Neural crest cell (in vitro differentiated cells): ENCODE measurements at places on chromosomes 4 and X. TPM values are rescaled to one million over a fixed set of nuclear protein-coding genes. Genes with fewer than 3 reads are reported as not detected.

DNA sequence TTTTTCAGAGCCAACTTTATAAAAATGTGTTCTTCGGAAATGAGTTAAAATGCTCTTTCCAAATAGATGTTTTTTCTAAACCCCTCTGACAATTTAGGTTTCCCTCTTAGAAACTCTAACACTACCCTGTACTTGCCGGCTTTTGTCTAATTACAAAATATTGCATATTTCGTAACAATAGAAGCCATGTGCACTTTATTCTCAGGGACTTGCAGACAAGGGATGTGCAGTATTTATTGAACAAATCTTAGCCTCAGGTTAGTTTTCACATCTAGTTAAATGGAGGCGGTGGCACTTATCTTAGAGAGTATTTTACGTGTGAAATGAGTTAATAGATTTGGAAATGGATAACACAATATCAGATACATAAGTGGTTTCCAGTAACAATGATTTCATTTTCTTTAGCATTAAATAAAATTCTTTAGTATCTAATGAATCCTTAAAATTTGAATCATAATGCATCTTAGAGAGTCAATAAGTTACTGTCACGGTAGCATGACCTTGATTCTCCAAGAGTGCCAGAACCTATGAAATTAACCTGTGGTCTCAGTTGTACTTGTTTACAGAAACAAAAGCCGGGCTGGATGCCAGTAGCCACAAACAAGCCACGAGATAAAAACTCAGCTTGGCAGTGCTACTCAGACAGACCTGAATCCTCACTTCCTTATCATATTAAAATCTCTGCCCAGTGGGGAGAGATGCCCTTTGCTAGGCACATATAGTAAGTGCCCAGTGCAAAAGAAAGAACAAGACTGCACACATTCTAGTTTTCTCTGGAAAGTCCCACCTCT lies 772 bp upstream of the PABPC4L start:
- peak overlapping the region; percentile 86 for H3K4me3 ChIP-seq
- H3K27me3 ChIP-seq, result no peaks in the 10 kb centered on the region
- no peak for DNase-seq
- H3K4me1 ChIP-seq, result peaks cover 27% of the 10 kb centered on the region

- H3K27ac ChIP-seq, result no peak overlapping the region
- H3K4me1 ChIP-seq, result peaks cover 8% of the 10 kb centered on the region
- peaks cover 9% of the 10 kb centered on the region for H3K36me3 ChIP-seq
- H3K4me3 ChIP-seq, result no peak overlapping the region
These were observed 6.6 kb downstream of the DUSP9 start for GRCh38 chrX:153653556-153653955.

DNA sequence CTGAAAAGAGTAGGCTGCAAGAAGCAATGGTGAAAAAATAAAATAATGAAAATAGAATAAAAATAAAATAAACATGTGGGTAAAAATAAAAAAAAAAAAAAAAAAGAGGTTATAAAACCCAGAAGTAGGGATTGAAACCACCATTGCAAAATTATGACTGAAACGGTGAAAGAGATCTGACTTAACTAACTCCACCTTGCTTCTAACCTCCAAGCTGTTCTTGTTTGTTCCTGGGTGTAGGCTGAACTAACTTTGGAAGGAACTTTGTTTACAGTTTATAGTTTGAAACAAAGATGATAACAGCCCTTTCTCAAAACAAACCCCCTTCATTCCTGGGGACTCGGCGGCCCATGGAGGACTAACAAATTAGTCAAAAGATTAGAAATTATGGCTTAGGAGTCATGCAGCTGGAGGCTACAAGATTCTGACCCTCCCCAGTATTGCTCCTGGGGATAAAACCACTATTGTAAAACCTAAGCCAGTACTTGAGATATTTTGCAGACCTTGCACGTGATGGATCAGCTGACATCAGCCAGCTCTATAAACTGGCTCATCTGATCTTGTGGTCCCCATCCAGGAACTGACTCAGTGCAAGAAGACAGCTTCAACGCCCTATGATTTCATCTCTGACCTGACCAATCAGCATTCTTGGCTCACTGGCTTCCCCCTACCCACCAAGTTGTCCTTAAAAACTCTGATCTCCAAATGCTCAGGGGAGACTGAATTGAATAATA lies 30.4 kb downstream of the DDX60L start:
- H3K4me1 ChIP-seq, result peaks cover 7% of the 10 kb centered on the region
- H3K36me3 ChIP-seq, result no peaks in the 10 kb centered on the region
- no peak for DNase-seq
- H3K27me3 ChIP-seq, result no peaks in the 10 kb centered on the region

DNA sequence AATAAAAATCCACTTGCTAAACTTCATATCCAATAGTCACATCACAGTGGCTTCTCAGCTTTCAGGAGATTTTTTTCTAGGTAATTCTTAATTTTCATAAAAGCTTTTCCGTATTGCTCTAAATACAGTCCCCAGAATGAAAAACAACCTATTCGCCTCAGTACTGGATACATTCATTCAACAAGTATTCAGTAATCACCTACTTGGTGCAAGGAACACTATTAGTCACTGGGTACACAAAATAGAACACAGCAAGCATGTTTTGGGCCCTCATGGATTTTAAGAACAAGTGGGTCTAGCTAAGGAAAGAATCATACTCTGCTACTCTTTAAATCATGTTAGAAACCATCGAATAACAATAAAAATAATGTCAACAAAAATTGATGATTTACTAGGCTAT lies 2.8 kb upstream of the BEX3 start:
- peaks cover 9% of the 10 kb centered on the region for H3K36me3 ChIP-seq
- H3K27ac ChIP-seq, result no peak overlapping the region
- H3K4me1 ChIP-seq, result peaks cover 12% of the 10 kb centered on the region
- no peak for DNase-seq
- H3K4me3 ChIP-seq, result no peak overlapping the region
- no peaks in the 10 kb centered on the region for H3K27me3 ChIP-seq

- H3K27ac ChIP-seq, result no peak overlapping the region
- H3K4me3 ChIP-seq, result no peak overlapping the region
- peaks cover 7% of the 10 kb centered on the region for H3K4me1 ChIP-seq
These were observed 178.3 kb downstream of the SNCA start for GRCh38 chr4:89658701-89659024.

- no peaks in the 10 kb centered on the region for H3K27me3 ChIP-seq
- H3K27ac ChIP-seq, result no peak overlapping the region
- no peak overlapping the region for H3K4me3 ChIP-seq
- H3K4me1 ChIP-seq, result no peaks in the 10 kb centered on the region
- H3K36me3 ChIP-seq, result no peaks in the 10 kb centered on the region
These were observed 221.6 kb upstream of the LCORL start for GRCh38 chr4:18242919-18243693.

GRCh38 chr4:157075811-157076577 lies at the start of gene GLRB:
Gene GLRB (plus strand): TSS chr4:157076150. CDS start chr4:157078025, 1,875 bp downstream.
- peaks cover 13% of the 10 kb centered on the region for H3K4me1 ChIP-seq
- DNase-seq, result peak; percentile 51
- peak within 1 kb of the TSS; percentile 96 for H3K27ac ChIP-seq
- peak within 1 kb of the TSS; percentile 97 for H3K4me3 ChIP-seq
- H3K27me3 ChIP-seq, result no peaks in the 10 kb centered on the region

GRCh38 chr4:83054928-83055327 lies 19.9 kb downstream of the COPS4 start:
- H3K4me1 ChIP-seq, result no peaks in the 10 kb centered on the region
- H3K27ac ChIP-seq, result no peak overlapping the region
- no peak for DNase-seq
- no peak overlapping the region for H3K4me3 ChIP-seq
- peaks cover 28% of the 10 kb centered on the region for H3K36me3 ChIP-seq

GRCh38 chrX:73398185-73398914 lies 48.5 kb upstream of the CDX4 start:
- no peak for DNase-seq
- H3K36me3 ChIP-seq, result no peaks in the 10 kb centered on the region

DNA sequence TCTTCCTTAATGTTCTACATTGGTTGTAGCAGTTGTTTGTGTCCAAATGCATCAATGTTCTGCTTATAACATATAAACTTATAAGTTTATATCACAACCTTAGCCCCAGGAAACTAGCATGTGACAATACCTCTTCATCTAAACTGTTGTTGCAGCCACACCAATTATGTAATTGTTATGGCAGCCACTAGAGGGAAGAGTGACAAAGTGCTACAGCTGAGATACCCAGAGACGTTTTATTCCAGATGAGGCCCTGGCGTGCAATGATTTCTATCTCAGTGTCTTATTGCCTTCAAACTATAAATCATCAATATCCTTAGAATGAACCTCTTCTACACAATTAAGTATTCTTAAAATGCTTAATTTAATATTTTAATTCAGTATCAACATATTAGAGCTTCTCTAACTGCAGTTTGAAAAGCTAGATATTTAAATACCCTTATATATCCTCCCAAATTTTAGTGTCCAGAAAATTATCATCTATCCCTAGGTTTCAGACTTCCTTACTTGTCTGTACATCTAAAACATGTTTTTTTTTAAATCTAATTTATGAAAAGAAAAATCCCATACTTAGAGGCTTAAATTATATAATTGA lies 171.6 kb downstream of the PCDH10 start:
- peak; percentile 6 for DNase-seq
- no peak overlapping the region for H3K27ac ChIP-seq
- no peaks in the 10 kb centered on the region for H3K27me3 ChIP-seq
- H3K36me3 ChIP-seq, result no peaks in the 10 kb centered on the region

DNA sequence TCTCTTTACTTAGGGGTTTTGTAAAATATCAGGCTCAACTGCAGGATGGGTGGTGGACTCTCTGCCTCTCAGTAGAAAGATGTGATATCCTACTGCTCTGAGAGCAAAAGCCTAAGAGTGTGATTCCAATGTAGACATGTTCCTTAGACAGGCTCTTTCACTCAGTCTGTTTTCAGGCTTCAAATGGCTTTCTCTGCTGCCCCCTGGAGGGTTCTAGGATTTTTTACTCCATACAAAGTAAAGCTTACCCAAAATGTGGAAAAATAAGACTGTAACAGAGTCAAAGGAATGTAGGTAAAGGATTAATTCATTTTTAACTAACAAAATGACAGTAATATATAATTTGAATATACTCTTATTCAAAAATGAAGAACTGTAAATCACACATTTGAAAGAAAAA lies 32.1 kb downstream of the ZGRF1 start:
- H3K27ac ChIP-seq, result no peak overlapping the region
- peak; percentile 52 for DNase-seq
- H3K4me1 ChIP-seq, result no peaks in the 10 kb centered on the region
- H3K4me3 ChIP-seq, result no peak overlapping the region
- H3K27me3 ChIP-seq, result no peaks in the 10 kb centered on the region

GRCh38 chr4:53498706-53499105 lies 92.6 kb downstream of the LNX1 start:
- H3K27ac ChIP-seq, result no peak overlapping the region
- H3K36me3 ChIP-seq, result no peaks in the 10 kb centered on the region

- no peak overlapping the region for H3K27ac ChIP-seq
- no peaks in the 10 kb centered on the region for H3K4me1 ChIP-seq
- H3K27me3 ChIP-seq, result no peaks in the 10 kb centered on the region
- no peak for DNase-seq
These were observed 31.1 kb upstream of the CYLC1 start for GRCh38 chrX:83829874-83830273.

DNA sequence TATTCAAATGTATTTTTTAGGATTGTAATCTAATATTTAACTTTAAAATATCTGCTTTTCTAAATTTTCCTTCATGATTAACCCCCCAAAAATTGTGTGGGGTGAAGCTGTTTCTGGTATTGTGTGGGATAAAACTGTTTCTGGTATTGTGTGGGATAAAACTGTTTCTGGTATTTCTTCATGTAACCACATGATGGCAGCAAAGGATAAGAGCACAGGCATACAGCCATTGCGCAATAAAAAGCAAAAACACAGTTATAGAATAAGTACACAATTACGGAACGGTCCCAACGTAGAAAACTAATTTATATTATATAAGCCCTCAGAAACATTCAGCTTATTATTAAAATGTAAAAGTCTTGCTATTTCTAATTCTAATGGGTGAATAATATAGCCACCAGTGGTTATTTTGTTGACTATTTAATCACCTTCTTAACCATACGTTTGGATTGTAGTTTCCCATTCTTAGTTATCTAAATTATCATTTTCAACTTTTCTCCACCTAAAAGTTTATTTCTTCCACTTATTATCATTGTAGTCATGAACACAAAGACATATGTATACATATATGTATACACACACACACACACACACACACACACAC lies 333.9 kb upstream of the FSTL5 start:
- no peak overlapping the region for H3K4me3 ChIP-seq
- no peaks in the 10 kb centered on the region for H3K27me3 ChIP-seq
- H3K36me3 ChIP-seq, result no peaks in the 10 kb centered on the region
- no peak for DNase-seq
- peaks cover 4% of the 10 kb centered on the region for H3K4me1 ChIP-seq
- no peak overlapping the region for H3K27ac ChIP-seq

GRCh38 chr4:150181536-150181935 lies 103.3 kb downstream of the DCLK2 start:
- H3K4me3 ChIP-seq, result no peak overlapping the region
- peaks cover 13% of the 10 kb centered on the region for H3K36me3 ChIP-seq
- H3K27ac ChIP-seq, result no peak overlapping the region
- no peaks in the 10 kb centered on the region for H3K27me3 ChIP-seq
- H3K4me1 ChIP-seq, result peaks cover 24% of the 10 kb centered on the region

- H3K4me3 ChIP-seq, result no peak overlapping the region
- peaks cover 55% of the 10 kb centered on the region for H3K4me1 ChIP-seq
- DNase-seq, result no peak
- H3K27ac ChIP-seq, result no peak overlapping the region
- H3K36me3 ChIP-seq, result peaks cover 3% of the 10 kb centered on the region
- peaks cover 100% of the 10 kb centered on the region for H3K27me3 ChIP-seq
These were observed 4.9 kb downstream of the GSX2 start for GRCh38 chr4:54104907-54105306.

DNA sequence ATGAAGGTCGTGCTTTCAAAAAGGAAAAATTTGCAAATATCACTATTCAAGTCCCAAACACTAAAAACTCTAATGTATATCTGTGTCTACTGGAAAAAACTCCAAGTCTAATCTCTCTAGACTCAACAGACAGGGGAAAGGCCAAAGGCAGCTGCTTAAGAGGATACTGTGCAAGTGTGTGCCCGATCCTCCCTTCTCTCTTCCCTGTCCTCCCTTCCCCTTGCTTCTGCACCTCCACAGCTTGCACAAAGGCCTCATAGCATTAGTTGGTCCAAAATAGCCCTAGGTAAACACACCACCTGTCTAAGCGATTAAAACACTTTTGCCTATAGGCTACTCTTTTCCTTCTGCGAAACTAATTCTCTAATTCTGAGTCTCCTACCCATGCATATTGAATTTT lies 10.6 kb downstream of the C4orf54 start:
- H3K27ac ChIP-seq, result no peak overlapping the region
- H3K4me1 ChIP-seq, result peaks cover 63% of the 10 kb centered on the region
- no peak for DNase-seq

- peaks cover 2% of the 10 kb centered on the region for H3K4me1 ChIP-seq
- no peak overlapping the region for H3K4me3 ChIP-seq
- no peak overlapping the region for H3K27ac ChIP-seq
- no peak for DNase-seq
- no peaks in the 10 kb centered on the region for H3K27me3 ChIP-seq
- H3K36me3 ChIP-seq, result no peaks in the 10 kb centered on the region
These were observed 12.3 kb upstream of the PCDH10 start for GRCh38 chr4:133136833-133137232.

GRCh38 chr4:80173401-80173800 lies 23.9 kb upstream of the PRDM8 start:
- no peak for DNase-seq
- no peaks in the 10 kb centered on the region for H3K36me3 ChIP-seq
- H3K4me3 ChIP-seq, result no peak overlapping the region
- H3K27me3 ChIP-seq, result peaks cover 38% of the 10 kb centered on the region
- no peaks in the 10 kb centered on the region for H3K4me1 ChIP-seq
- no peak overlapping the region for H3K27ac ChIP-seq

The MAGEB16 gene
- total RNA-seq, result not detected in 2 replicates

The SYN1 gene
- 4.5 and 4.9 TPM in 2 replicates for total RNA-seq

The SRPX gene
- total RNA-seq, result 3.6 and 3.7 TPM in 2 replicates

The ARMCX4 gene
- 24.2 and 26.2 TPM in 2 replicates for total RNA-seq

The TSPAN7 gene
- total RNA-seq, result 9.1 and 9.7 TPM in 2 replicates

The GYPA gene
- not detected in 2 replicates for total RNA-seq

The FHDC1 gene
- 52.0 and 54.5 TPM in 2 replicates for total RNA-seq

The BMP3 gene
- 0.34 and 0.40 TPM in 2 replicates for total RNA-seq

The XAGE1A gene
- total RNA-seq, result not detected in 2 replicates

The SMARCA1 gene
- 122 and 123 TPM in 2 replicates for total RNA-seq

The TREX2 gene
- 0.77 and 1.6 TPM in 2 replicates for total RNA-seq
